T-helper 17 cell (primary cell): ENCODE measurements at places on chromosomes 7 and 10. TPM values are rescaled to one million over a fixed set of nuclear protein-coding genes. Genes with fewer than 3 reads are reported as not detected.

- H3K4me3 ChIP-seq, result no peak overlapping the region
- H3K27me3 ChIP-seq, result peaks cover 29% of the 10 kb centered on the region
- DNase-seq, result no peak
- no peaks in the 10 kb centered on the region for H3K36me3 ChIP-seq
- no peaks in the 10 kb centered on the region for H3K4me1 ChIP-seq
Observed at GRCh38 chr10:71099731-71100361, 112.5 kb upstream of the UNC5B start.

DNA sequence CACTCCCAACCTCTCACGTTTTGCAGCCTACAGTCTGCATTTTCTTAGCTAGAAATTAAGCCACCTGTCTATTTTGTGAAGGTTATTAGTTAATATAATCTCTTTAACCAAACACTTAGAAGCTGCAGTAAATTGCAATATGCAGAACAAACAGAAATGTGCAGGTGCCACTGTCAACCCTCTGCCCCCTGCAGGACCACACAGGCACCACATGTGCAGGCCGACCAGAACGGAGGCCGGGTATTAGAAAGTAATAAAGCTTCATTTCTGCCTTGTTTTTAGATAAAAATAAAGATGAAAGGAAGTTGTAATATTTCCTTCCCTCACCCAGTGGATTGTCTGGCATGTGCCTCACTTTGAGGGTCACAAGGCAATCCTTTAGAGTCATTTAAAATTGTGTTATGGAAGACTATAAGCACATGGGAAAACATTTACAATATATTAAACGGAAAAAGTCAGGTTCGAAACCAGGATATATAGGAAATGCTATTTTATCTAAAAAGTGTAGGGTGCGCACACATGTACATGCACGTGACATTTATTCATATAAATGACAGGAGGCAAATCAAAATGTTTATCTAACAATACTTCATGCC, 158.2 kb downstream of the ARHGAP12 start:
- H3K4me1 ChIP-seq, result peaks cover 2% of the 10 kb centered on the region
- DNase-seq, result peak; percentile 27
- peaks cover 4% of the 10 kb centered on the region for H3K27me3 ChIP-seq

The ORC5 gene
- total RNA-seq, result 13.2 TPM

GRCh38 chr10:125783957-125784356, 8.3 kb upstream of the MMP21 start:
- H3K27me3 ChIP-seq, result no peaks in the 10 kb centered on the region
- no peak overlapping the region for H3K27ac ChIP-seq
- H3K36me3 ChIP-seq, result peaks cover 6% of the 10 kb centered on the region

GRCh38 chr7:68070992-68071391, 1074.4 kb downstream of the TYW1 start:
- no peak overlapping the region for H3K4me3 ChIP-seq
- no peaks in the 10 kb centered on the region for H3K27me3 ChIP-seq
- H3K4me1 ChIP-seq, result no peaks in the 10 kb centered on the region
- H3K27ac ChIP-seq, result no peak overlapping the region

DNA sequence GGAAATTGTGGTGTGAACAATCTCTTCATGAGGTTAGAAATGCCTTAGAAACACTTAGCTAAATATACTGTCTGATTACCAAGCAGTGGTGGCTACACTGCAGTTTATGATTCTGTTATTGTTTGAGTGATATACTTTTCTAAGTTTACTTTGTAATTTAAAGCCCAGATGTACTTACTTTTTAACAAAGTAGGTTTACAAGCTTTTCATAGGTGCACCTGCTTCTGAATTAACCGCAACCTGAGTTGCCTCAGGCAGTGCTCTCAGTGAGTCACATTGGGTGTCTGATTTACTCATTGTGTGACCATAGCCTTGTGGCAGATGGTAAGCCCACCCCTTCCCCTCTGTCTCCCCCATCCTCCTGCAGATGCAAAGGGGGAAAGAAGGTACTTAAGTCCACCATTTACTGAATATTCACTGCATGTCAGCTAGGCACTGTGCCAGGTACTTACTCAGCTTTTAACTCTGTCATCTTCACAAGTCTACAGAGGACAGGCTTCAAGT, 9.0 kb downstream of the MTURN start:
- no peaks in the 10 kb centered on the region for H3K36me3 ChIP-seq
- no peak for DNase-seq
- no peak overlapping the region for H3K27ac ChIP-seq
- H3K4me1 ChIP-seq, result peaks cover 11% of the 10 kb centered on the region
- no peaks in the 10 kb centered on the region for H3K27me3 ChIP-seq

DNA sequence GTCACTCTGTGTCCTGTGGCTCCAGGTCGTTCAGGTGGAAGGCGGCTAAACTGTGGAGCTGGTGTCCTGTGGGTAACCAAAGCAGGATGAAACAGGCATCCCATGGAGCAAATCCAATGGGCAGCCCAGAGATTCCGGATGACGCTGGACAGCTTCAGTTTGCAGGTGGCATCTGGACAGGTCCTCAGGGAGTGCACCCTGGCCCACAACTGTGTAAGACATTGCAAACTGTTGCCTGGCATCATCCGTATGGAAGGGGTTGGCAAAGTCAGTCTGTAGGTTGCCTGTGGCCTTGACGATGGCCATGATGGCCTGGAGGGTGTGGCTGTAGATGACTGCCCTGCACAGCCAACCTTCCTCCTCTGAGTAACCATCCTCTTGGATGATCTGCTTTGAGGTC, 35.5 kb downstream of the RPS24 start:
- DNase-seq, result no peak
- peaks cover 7% of the 10 kb centered on the region for H3K27me3 ChIP-seq

The IL6 gene
- 0.57 TPM for total RNA-seq

- H3K36me3 ChIP-seq, result no peaks in the 10 kb centered on the region
- DNase-seq, result no peak
- H3K27ac ChIP-seq, result no peak overlapping the region
Observed at GRCh38 chr7:121936951-121937623, 64.1 kb downstream of the PTPRZ1 start.

The ADAM12 gene
- total RNA-seq, result 15.2 TPM
